ENCODE measurements at places on chromosomes 2 and 18. TPM values are rescaled to one million over a fixed set of nuclear protein-coding genes. Genes with fewer than 3 reads are reported as not detected.

Gene CPLX4
- polyA plus RNA-seq: not detected

Gene TDRD15
- not detected for polyA plus RNA-seq

Gene MEP1B
- not detected for polyA plus RNA-seq

Gene SRD5A2
- polyA plus RNA-seq: not detected

Gene GPR55
- 1.6 TPM for polyA plus RNA-seq

Gene RGPD4
- not detected for polyA plus RNA-seq

Gene MSTN
- polyA plus RNA-seq: not detected

Gene SP9
- polyA plus RNA-seq: not detected

Gene FRZB
- not detected for polyA plus RNA-seq

Gene FAP
- not detected for polyA plus RNA-seq

Gene CD302
- 0.42 TPM for polyA plus RNA-seq

Gene NGEF
- polyA plus RNA-seq: 0.21 TPM

Gene PRSS56
- not detected for polyA plus RNA-seq

Gene SERPINB12
- not detected for polyA plus RNA-seq

Gene FIGLA
- not detected for polyA plus RNA-seq

Gene OLA1
- 59.9 TPM for polyA plus RNA-seq

DNA sequence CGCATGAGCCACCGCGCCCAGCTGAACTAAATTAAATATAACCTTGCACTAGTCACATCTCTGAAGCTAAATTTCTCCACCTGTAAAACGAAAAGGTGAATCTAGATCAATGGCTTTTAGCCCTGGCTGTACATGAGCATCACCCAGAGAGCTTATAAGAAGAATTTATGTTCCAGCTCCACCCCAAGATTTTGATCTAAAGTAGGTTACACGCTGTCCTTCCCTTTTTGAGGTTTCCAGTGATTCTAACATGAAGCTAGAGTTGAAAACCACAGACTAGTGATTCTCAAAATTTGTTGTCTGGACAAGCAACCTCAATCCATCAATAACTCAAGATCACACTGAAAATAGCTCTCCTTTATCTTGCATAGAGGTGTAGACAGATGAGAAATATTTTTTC lies 208.8 kb upstream of the CRIM1 start:
- DNase-seq: no peak

- no peak for DNase-seq
Measured at GRCh38 chr2:125652280-125652679, 1003.7 kb upstream of the GYPC start.

DNA sequence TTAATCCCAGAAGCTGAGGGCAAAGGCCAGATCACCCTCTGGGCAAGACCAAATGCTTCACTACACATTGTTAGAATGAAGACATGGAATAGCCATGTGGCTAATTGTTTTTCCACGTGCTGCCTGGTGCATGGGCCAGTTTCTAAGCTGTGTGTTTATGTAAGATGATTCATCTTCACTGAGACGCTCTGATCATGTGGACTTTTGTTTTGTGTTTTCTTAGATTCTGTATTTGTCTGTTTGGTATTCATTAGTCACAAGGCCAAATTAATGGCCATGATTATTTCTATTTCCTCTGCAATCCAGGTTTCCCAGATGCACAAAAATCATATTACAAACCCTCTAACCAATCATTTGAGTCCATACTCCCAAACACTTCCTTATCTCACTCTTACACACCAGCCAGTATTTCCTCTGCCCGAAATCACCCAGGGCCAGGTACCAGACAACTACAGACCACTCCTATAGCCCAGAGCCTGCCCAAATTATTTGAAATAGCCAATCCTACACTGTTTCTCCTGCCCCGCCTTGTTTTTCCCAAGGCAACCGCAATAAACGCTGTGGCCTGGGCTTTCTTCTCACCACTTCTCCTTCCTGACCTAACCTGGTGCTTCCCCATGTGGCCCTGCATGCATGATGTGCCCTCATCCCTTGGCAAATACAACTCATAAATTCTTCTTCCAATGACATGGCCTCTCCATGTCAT lies 94.2 kb upstream of the SP3 start:
- DNase-seq: no peak

GRCh38 chr2:151344906-151345305 lies 12.5 kb upstream of the TNFAIP6 start:
- DNase-seq: no peak

- DNase-seq: no peak
Measured at GRCh38 chr18:37425222-37425621, 140.4 kb downstream of the CELF4 start.

DNA sequence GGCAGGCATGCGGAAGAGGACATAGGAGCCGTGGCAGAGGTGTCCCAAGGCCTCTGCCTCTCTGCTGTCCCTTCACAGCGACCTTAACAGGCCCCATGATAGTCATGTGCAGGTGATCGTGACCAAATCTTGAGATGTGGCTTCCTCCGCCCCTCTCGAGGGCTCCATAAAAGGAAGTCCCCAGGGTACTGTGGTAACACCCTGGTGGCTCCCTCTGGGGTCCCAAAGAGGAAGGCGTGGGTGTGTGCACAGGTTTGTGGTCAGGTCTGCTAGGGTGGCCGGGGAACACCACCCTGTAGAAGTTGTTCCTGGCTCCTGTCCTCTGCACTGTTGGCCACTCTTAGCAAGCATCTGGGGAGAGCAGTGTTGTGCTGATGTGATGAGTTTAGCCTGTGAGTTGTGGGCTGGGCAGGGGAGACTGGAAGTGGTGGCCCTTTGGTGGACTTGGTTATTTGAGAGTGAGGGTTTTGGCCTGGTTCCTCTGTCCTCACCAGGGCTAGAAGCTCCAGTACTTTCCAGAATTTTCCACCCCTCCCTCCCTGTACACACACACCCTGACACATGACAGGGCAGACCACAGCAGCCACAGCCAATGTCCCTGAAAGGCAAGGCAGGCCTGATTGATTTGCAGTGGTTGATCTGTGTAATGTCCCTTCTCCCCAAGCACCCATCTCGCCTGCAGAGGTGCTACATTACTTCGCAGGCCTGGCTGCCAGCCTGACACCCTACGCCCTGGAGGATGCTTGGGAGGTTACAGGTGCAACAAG lies 68.9 kb upstream of the BOD1L2 start:
- peak; percentile 70 for DNase-seq

GRCh38 chr2:218023636-218024035 lies 20.8 kb upstream of the TNS1 start:
- DNase-seq: no peak

- no peak for DNase-seq
Measured at GRCh38 chr2:203734276-203734983, 28.0 kb downstream of the CD28 start.

DNA sequence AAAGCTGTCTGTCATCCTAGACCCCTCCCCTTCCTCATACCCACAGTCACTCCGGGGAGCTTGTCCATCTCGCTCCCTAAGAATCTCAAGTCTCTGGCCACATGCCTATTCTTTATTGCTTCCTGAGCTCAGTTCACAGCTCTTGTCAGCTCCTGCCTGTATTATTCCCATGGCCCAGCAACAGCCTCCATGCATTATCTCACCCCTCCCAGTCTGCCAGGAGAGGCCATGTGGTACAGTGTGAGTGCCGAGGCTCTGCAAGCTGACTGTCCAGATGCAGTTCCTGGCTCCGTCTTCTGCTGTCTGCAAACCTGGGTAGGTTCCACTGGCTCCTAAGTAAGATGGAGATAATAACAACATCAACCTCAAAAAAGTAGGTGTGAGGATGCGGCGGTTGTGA lies 79.7 kb downstream of the MRPS9 start:
- no peak for DNase-seq

- peak; percentile 58 for DNase-seq
Measured at GRCh38 chr2:240561325-240561971, 1.3 kb downstream of the DUSP28 start.

- DNase-seq: no peak
Measured at GRCh38 chr2:18719978-18720775, 130.8 kb upstream of the NT5C1B start.

- DNase-seq: no peak
Measured at GRCh38 chr2:52821631-52822030, 946.0 kb upstream of the CHAC2 start.

GRCh38 chr2:25165992-25166875 lies 2.1 kb downstream of the POMC start:
- no peak for DNase-seq

GRCh38 chr18:76490670-76491472 lies 4.2 kb downstream of the ZNF516 start:
- peak; percentile 28 for DNase-seq

GRCh38 chr18:74438091-74438490 lies 19.0 kb downstream of the DIPK1C start:
- no peak for DNase-seq

- no peak for DNase-seq
Measured at GRCh38 chr18:35673682-35674081, 92.1 kb downstream of the GALNT1 start.

- no peak for DNase-seq
Measured at GRCh38 chr2:8506746-8507145, 175.1 kb upstream of the ID2 start.

- no peak for DNase-seq
Measured at GRCh38 chr2:111139637-111140317, 19.1 kb downstream of the BCL2L11 start.

- DNase-seq: no peak
Measured at GRCh38 chr2:139031722-139032121, 251.5 kb upstream of the NXPH2 start.

- DNase-seq: no peak
Measured at GRCh38 chr2:56207760-56208159, 24.0 kb downstream of the CCDC85A start.

GRCh38 chr2:180325416-180326120 lies 318.5 kb upstream of the CWC22 start:
- no peak for DNase-seq

DNA sequence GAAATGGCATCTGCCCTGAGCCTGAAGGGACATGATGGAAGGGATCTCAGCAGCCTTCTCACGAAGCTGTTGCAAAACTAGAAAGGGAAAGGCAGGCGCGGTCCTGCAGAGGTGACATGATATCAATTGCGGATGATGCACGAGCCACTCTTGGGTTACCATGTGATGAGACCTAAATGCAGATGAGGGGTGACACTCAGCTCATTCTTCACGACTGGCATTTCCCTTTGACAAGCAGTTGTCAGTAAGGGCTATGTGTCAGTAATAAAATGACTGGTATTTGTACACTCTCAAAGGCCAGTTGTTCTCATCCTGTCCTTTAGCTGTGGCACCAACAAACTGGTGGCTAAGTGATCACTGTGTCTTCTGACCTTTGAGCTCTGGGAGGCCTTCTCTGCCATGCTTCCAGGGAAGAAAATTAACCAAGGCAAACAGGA lies 273.6 kb downstream of the ETAA1 start:
- DNase-seq: no peak

- no peak for DNase-seq
Measured at GRCh38 chr2:145546091-145546490, 1026.2 kb upstream of the ZEB2 start.

DNA sequence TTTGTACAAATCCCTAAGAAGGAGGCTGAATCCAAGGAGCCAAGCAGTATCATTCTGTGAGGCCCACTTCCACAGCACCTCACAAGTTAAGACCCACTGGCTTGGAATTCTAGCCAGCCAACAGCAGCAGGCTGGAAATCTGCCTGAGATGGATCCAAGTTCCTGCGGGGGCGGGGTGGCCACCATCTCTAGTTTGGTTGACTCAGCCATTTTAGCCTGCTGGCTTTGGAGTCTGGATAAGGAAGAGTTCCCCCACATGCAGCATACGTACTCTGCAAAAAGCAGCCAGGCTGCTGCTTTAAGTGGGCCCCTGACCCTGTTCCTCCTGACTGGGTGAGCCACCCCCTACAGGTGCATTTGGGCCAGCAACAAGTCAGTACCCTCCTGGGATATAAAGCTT lies 65.2 kb downstream of the FARP2 start:
- no peak for DNase-seq

DNA sequence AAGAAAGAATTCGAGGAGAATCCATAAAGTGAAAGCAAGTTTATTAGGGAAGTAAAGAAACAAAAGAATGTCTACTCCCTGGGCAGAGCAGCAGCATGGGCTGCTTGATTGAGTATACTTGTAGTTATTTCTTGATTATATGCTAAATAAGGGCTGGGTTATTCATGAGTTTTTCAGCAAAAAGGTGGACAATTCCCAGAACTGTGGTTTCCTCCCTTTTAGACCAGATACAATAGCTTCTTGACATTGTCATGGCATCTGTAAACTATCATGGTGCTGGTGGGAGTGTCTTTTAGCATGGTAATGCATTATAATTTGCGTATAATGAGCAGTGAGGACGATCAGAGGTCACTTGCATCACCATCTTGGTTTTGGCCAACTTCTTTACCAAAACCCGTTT lies 25.6 kb upstream of the TBC1D8 start:
- DNase-seq: no peak

- peak; percentile 59 for DNase-seq
Measured at GRCh38 chr2:42101206-42102023, 53.6 kb downstream of the PKDCC start.

DNA sequence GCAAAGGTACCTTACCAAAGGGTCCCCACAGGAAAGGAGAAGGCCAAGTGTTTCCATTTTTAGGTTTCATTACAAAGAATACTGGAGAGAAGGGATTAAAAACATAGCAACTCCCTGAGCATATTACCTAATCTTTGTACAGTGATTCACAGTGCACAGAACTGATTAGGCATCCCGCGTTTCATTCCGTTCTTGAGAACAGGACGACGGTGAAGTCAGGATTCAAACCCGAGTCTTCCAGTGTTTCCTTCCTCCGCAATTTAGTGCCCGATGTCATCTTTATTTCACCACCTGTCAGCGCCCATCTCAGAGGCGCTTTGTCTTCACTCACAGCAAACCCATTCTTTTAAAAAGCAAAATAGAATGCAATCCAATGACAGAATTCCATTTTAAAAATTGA lies 488.5 kb downstream of the EIPR1 start:
- no peak for DNase-seq

- DNase-seq: no peak
Measured at GRCh38 chr2:201806442-201807170, at the start of gene CDK15. Gene CDK15 (plus strand): TSS chr2:201806537. CDS start chr2:201806665, 128 bp downstream.

GRCh38 chr2:27154488-27154887 lies 5.7 kb downstream of the TCF23 start:
- no peak for DNase-seq

DNA sequence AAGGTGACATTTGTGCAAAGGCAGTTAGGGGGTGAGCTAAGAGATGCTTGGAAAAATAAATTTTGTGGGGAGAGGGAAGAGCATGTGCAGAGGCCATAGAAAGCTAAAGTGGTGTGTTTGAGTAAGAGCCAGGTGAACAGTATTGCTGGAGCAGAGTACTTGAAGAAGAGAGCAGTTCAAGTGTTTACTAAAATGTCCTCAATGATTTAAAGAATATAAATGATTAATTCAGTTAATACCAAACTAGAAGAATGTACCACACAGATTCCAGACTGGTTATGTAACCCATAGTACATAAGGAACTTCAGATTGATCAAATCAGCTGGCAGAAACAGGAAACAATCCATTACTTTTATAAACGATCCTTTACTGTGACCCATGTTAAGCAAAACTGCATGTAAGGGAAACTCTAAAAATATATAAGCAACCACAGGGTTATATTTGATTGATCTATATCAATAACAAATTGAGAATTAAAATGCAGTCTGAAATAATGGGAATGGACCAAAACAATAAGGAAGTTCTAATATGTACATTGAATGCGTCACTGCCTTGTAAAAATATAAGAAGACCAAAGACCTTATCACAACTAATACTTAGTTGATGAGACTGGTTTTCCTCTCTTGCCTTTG lies 76.9 kb downstream of the LDAH start:
- DNase-seq: no peak

- DNase-seq: no peak
Measured at GRCh38 chr18:54100466-54100865, 124.0 kb downstream of the MBD2 start.

- no peak for DNase-seq
Measured at GRCh38 chr2:223835701-223836532, 1.5 kb downstream of the AP1S3 start.

- DNase-seq: no peak
Measured at GRCh38 chr2:236286873-236287545, 22.8 kb upstream of the ASB18 start.
